ENCODE measurements at places on chromosomes 2 and 18.
A peak's percentile ranks its signal among the peaks of the same experiment; 100 is the strongest.

GRCh38 chr2:239146011-239146641 is 254.7 kb downstream of the HDAC4 start:
- DNase-seq: no peak

- DNase-seq: no peak
These were observed 566.2 kb downstream of the TDRD15 start for GRCh38 chr2:21690005-21690404.

- DNase-seq: no peak
These were observed 13.6 kb downstream of the METAP1D start for GRCh38 chr2:172013396-172013795.

- no peak for DNase-seq
These were observed 14.8 kb downstream of the SP110 start for GRCh38 chr2:230205034-230205433.

- no peak for DNase-seq
These were observed 288.8 kb upstream of the PIK3C3 start for GRCh38 chr18:41666231-41666630.

DNA sequence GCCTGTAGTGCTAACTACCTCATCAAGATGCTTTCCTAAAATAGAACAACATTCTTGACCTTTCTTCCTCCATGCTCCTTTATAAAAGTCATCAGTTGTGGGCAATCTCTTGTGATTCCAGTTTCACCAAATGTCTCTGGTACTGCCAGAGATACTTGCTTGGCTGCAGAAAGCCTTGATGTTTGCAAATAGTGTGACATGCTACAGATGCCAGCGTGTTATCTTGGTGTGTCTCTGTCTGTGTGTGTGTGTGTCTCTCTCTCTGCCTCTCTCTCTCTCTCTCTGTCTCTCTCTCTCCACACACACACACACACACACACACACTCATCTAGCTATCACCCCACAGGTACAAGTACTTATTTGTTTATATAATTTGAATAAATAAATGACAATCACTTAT is 146.9 kb downstream of the CCDC102B start:
- no peak for DNase-seq

DNA sequence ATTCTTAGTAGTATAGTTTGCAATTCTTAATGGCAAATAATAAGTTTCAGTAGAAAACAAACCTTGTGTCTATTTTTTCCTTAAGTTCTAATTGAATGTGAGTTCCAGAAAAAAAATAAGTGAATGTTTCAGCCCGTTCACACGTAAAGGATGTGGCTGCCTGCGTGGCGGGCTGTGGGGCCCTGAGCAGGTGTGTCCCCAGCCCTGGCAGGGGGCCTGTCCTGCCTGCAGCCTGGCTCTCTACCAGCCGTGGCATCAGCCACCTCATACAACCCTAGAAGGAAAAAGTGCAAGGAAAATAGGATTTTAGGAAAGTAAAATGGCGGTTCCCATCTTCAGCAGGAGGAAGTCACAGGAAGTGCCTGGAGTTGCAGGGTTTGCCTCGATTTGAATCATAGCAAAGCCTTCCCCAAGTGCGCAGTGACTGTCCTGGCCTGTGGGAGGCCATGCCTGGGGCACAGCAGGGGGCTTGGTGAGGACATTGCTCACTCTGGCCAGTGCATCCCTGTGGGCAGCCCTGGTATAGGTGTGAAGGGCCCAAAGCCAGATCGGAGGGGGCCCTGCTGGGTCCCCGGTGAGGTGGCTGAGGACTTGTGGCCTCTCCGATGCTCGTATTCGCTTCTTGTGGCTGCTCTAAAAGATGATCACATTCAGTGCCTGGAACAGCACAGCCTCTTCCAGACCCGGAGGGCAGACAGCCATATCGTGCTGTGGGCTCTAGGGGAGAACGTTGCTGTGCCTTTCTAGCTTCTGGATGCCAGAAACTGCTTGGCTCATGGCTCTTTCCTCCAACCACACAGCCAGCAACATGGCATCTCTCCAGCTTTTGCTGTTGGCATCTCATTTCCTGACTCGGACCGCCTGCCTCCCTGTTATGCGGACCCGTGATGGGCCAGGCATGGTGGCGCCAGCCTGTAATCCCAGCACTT is 12.6 kb downstream of the DTYMK start:
- DNase-seq: peak; percentile 63

GRCh38 chr2:165874445-165875039 is 79.0 kb downstream of the TTC21B start:
- peak; percentile 56 for DNase-seq

- DNase-seq: no peak
These were observed 5.2 kb downstream of the RETREG2 start for GRCh38 chr2:219183151-219183772.

GRCh38 chr2:127662937-127663565 is 12.3 kb downstream of the LIMS2 start:
- DNase-seq: no peak

DNA sequence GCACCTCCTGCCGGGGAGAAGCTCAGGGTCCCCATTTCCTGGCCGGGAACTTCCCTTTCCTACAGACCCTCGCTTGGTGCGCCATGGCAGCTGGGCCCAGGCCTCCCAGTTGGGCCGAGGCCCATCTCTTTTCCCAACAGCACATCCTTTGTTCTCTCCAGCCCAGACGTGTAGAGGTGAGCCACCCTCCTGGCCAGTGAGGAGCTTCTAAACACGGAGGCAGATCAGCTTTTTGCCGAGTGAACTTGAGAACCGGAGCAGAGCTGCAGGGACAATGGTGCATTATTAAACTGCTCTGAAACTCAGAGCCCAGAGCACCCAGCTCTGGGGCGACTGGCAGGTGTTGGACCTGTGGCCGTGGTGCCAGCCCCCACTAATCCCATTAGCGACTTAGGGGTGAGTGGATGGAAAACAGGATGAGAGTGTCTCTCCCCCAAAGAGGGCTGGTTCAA is 25.4 kb downstream of the SH3BP4 start:
- DNase-seq: no peak

GRCh38 chr2:85162746-85163301 is 29.6 kb downstream of the TCF7L1 start:
- no peak for DNase-seq

DNA sequence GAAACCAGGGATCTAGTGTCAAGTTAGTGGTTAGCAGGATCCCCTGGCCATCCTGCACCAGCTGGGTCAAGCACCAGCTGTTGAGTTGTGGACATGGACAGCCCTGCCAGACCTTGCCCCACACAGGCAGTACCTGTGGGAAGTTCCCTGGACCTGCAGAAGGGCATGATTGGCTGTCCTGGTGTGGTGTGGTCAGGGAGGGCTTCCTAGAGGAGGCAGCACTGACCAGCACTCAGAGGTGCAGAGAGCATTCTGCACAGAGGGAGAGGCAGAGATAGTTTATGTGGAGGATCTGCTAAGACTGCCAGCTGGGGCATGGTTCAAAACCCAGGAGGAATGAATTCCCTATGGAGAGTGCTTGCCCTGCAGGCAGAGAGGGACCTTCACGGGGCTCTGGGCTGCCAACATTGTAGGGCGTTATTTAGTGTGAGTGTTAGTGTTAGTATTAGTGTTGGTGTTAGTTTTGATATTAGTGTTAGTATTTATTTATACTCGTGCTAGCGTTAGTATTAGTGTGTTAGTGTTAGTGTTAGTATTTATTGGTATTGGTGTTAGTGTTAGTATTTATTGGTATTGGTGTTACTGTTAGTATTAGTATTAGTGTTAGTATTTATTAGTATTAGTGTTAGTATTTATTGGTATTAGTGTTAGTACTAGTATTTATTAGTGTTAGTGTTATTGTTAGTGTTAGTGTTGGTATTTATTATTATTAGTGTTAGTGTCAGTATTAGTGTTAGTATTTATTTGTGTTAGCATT is 31.9 kb downstream of the TWIST2 start:
- DNase-seq: no peak

GRCh38 chr2:11029136-11029535 is 117.4 kb downstream of the KCNF1 start:
- DNase-seq: no peak

DNA sequence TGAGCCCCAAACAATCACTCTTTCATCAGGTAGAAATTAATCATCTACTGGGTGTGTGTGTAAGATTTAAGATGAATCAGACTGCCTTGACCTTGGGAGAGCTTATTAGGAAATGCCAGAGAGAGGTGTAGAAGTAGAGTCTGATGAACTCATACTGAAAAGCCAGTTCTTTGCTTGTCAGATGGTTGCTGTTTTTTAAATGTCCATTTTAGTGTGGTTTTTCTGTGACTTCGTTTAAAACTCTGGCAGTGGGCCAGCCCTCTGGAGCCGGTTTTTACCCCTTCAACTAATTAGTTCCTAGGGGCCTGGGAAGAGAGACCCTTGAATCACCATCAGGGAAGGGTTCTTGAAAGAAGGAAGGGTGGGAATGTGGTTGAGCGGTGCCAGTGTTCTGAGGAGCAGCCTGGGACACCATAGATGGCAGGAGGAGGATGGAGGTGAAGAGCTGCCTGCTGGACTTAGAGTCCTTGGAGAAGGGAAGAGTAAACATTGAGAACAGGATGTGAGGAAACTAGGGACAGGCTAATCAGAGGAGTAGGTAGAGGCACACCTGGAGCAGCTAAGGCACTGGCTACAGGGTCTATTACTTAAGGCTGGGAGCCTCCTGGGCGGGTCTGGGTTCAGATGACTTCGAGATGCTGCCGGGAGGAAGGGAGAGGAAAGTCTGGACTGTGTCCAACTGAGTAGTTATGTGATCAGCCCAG is 66.1 kb downstream of the LRRFIP1 start:
- no peak for DNase-seq

GRCh38 chr2:149625671-149626070 is 38.1 kb upstream of the MMADHC start:
- DNase-seq: no peak

DNA sequence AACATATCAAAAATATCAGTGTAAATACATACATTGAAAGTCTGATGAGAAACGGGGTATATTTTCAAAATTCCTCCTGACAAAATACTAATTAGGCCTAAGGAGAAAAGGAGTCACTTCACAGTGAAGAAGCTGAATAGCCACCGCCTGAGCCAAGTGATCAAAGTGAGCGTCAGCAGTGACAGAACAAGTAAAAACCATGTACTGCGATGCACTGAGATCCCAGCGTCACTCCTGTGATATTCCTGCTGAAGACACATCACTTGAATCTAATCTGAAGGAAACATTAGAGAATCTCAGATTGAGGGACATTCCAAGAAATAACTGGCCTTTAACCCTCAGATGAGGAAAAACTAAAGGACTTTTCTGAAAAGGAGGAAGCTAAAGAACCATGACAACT is 285.3 kb downstream of the EN1 start:
- no peak for DNase-seq

DNA sequence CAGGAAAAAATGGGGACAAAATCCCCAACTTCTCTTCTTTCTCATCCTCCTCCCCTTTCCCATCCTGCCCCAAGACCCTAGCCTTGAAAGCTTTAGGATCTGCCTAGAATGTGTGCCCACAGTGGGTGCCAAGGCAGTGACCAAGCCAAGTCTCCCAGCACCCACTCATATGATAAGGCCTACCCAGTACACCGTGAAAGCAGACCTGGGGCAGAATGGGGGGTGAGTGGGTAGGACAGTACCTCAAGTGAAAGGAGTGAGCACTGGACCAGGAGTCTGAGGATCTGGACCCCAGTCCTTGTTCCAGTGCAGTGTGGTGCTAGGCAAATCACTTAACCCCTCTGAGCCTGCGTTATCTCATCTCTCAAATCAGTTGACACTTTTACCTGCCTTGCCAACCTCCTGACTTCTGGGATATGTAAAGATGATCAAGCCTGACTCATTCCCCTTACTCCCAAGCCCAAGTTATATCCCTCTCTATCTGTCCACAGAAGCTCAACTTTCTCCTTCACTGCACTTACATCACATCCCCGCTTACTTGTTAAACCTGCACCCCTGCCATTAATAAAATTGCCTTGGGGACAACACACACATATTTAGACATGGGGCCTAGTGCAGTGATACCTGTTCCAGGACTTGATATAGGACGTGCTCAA is 109.7 kb downstream of the ATL2 start:
- no peak for DNase-seq

DNA sequence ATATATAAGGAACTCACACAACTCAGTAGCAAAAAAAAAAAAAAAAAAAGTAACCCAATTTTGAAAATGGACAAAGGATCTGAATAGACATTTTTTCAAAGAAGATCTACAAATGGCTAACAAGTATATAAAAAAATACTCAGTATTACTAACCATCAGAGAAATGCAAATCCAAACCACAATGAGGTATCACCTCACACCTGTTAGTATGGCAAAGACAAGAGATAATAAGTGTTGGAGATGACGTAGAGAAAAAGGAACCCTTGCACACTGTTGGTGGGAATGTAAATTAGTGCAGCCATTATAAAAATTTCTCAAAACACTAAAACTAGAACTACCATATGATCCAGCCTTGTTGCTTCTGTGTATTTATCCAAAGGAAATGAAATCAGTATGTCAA is 5.8 kb upstream of the CNDP1 start:
- DNase-seq: no peak

DNA sequence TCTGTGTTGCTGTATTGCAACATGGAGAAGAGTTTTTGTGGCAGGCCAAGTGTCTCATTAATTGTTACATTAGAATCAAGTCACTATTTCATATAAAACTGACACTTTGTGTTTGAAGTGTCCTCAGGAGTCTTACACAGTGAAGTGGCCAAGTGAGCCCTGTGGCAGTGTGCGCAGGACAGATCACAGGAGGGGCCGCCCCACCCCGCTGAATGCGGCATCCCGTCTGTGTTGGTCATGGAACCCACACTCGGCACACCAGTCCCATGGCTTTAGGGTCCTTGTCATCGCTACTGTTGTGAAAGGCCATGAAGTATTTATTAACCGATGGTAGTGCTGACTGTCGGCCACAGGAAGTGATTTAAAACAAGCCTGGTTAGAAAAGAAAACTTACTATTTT is 144.7 kb upstream of the NFATC1 start:
- no peak for DNase-seq

DNA sequence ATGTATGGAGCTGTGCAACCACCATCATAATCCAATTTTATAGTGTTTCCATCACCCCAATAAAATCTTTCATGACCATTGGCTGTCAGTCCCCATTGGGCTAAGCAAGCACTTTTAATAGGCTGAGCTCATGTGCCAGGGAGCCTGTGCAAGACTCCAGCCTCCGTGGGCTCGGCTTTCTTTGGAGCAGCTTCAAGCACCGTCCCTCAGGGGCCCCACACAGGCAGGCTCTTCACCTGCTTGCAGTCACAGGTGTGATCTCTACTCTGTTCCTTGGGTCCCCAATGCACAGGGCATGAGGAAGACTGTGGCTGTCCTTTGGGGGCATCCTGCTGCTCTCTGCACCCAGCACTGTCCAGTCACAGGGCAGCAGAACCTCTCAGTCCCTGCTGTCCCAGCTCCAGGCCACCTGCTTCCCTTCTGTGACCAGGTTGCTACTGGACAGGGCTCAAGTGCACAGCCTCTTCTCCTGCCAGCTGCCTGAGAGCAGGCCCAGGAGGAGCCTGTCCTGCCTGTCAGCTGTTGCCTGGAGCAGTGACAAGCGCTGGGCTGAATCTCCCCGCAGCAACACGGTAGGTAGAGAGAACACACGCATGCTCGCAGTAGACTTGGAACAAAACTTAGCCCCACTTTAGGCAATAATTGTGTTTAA is 40.7 kb upstream of the TMEM131 start:
- DNase-seq: no peak

DNA sequence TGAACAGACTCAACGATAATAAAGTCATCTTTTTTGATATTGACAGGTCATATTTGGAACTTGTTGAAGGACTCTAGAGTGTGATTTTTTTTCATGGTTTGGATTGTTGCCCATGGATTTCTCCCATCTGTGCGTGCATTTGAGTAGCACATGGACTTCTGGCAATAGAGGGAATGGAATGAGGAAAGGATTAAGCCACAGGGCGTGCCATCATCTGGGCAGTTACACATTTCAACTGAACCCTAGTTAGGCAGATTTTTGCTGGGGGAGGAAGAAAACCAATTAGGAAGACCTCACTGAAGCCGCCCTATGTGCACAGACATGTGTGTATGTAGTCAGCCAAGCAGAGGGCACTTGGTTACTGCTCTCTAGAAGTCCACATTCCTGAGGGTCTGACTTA is 72.6 kb downstream of the TPGS2 start:
- DNase-seq: no peak

Measured in iPS-NIHi11 (cell line).